ENCODE measurements at places on chromosomes 2 and 18.

- peak; percentile 83 for DNase-seq
Measured at GRCh38 chr2:70995426-70995729, 705 bp upstream of the TEX261 start.

DNA sequence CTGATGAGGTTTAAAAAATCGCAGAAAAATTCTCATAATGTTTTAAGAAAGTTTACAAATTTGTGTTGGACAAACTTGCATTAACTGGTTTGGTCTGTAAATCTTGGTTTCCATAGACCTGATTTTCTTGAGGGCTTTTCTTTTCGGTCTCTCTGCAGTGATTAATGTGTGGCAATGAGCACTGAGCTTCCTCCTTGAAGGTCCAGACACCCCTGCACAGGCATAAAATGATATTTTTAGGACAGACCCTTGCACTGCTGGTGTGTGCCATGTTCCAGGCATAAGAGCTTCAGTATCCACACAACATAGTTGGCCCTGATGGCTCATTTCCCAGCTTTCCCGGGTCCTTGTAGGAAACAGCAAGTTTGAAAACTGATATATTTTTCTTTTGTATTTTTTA lies 33.7 kb downstream of the MRPL33 start:
- DNase-seq: no peak

DNA sequence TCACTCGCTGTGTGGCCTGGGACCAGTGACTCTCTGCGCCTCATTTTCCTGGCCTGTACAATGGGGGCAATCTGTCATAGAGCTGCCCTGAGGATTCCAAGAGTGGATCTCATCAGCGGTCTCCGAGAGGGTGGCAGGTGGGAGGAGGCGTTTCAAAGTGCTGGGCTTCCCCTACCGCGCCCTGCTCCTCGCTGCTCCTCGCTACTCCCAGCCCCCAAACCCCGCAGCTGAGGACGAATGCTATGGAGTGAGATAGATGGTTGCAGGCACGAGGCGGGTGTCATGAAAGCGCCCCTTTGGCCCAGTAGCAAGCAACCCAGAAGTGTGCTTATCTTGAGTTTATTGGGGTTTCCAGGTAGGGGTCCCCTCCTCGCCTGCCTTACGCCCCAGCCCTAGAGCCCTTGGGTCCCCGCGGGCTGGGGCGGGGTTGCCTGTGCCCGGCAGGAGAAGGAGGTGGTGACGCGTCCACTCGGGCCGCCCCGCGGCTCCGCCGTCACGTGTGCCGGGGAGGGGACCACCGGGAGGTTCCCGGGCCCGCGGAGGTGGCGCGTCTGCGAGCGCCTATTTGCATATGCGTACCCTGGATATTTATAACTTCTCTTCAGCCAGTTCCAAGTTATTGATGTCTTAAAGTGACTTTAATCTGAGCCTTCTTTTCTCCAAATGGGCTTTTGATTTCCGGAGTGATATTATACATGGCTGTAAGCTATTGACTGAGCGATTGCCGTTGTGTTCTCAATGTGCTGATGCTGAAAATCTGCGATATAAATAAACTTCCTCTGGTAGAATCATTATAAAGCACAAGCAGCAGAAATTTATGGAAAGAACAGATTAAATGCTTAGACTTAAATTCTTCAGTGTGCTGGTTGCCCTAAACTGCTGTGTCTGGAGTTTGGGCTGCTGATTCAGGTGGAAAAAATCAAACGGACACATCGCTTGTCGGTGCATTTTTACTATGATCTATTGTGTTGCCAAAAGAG lies 263.7 kb downstream of the ATAD2B start:
- DNase-seq: no peak

DNA sequence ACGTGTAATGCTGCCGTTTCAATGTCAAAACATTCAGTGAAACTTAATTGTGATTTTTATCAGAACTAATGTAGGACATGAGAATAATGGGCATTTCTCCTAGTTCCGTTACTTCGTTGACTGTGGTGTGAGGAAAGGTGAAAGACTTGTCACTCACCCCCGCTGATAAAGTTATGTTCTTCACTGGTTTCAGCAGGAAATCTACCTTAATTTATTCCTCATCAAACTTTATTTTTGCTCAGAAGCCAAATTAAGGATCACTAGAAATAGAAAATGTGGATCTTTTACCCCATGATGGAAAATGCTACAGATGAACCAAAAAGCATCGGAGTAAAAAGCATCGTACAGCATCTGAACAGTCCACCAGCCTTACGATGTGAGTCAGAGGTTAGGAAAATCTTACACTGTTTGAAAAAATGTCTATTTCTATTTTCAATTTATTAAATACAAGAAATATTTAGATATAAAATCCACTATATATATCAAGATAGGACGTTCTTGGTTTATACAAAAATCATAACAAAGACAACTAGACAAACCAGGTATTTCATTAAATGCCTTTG lies 1.0 kb upstream of the ROCK1 start:
- DNase-seq: no peak

DNA sequence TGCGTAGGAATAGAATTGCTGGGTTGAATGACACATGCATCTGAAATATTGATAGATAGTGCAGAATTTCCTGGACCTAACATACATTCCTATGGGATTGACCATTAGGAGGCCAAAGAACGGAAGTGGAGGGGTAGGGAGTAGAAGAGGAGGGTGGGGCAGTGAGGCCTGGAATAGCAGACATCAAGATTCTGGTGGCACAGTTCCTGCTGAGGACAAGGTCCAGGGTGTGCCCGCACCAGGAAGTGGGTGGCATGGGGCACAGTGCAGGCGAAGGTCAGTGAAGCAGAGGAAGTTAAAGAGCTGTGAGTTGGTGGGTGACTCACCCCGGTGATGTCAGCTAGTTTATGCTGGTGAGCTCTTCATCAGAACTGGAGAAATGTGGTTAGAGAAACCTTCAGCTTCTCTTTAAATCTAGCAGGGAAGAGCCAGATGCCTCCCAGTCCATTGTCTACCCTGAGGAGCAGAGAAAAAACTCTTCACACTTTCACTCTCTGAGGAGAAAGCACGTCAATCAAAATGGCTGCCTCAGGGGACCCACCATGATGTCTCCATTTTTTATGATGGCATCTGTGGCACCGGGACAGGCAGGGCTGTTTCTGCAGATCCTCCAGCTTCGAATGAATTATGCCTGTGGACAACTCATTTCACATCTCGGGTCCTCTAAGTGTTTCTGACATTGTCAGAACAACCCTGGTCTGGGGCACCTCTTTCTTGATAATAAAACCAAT lies 55.9 kb upstream of the CTLA4 start:
- DNase-seq: no peak

GRCh38 chr2:127397568-127398238 lies 9.9 kb upstream of the MAP3K2 start:
- DNase-seq: no peak

DNA sequence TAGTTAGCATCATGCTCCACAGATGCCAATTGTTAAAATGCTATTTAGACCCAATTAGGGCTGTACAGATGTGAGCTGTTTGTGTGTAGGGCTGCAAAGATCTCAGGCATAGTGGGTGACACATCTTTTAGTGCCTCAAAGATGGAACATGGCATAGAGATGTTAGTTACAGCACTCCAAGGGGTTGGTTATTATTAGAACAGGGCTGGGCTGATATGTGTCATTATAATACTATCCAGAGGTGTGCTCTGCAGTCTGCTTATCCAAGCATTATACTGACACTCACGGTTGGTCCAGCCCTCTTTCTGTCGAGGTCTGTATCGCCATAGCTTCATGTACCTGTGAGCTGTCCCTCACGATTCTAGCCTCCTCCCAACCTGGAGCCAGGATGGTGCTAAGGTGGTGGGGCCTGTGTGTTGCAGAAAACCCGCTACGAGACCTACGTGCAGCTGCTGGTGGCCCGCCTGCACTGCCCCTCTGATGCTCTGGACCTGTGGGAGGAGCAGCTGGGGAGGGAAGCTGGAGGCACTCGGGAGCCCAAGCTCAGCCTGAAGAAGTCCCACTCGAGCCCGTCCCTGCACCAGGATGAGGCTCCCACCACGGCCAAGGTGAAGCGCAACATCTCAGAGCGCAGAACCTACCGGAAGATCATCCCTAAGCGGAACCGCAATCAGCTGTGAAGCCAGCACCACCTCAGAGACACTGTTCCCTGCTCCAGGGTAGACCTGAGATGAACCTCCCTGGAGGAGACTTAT lies 27.1 kb downstream of the PSD4 start:
- DNase-seq: no peak

DNA sequence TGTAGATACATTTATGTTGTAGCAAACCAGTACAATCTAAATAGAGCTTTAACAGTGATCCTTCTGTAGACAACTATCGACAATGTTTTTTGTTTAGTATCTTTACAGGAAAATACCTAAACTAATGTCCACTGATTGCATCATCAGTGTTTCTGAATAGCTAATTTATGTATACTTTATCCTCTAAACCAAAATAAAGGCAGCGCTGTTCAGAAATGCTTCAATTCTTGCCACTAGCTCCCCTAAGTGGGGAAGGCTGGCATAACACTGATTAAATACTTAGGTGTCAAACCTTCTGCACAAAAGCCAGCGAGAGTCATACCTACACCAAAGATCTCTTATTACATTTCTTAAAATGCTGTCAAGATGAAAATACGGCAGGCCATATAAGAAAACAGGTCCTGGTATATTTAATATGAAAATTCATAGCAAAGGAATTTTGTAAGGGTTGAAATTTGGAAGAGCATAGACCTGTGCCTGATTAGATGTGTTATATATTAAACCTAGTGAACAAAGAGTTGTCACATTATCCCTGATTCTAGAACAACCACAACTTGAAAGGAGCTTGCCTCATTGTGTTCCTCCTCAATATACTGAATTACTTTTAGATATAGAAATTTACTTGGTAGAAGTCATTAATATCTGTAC lies 1693.4 kb upstream of the SLC39A10 start:
- peak; percentile 13 for DNase-seq

DNA sequence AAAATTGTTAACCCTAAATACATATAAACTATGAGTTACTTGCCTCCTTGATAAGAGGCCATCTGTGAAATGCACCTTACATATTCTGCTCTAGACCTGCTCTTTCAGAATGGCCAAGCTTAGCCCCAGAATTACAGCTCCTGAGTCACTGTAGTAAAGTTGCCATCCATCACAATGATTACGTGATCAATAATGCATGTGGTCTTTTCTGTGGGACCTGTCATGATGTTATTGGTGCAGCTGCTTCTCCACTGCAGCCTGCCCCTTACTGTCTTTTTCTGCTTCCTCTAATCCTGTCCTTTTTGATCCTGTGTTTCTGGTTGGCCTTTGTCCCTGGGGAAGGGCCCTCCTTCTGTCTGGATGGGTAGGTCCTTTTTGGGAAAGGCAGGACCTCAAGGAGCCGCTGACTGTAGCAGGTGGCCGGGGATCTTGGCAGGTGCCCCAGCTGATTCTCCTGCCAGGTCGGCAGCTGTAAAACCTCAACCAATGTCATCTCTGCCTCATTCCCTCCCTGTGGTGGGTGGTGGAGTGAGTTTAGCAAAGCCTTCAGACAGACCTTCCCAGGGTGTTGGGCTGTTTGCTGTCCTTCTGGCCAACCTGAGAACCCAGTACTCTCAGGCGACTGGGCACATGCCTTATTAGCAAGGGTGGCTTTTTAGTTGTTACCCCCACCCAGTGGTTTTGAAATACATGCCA lies 126.2 kb upstream of the EML6 start:
- peak; percentile 34 for DNase-seq

DNA sequence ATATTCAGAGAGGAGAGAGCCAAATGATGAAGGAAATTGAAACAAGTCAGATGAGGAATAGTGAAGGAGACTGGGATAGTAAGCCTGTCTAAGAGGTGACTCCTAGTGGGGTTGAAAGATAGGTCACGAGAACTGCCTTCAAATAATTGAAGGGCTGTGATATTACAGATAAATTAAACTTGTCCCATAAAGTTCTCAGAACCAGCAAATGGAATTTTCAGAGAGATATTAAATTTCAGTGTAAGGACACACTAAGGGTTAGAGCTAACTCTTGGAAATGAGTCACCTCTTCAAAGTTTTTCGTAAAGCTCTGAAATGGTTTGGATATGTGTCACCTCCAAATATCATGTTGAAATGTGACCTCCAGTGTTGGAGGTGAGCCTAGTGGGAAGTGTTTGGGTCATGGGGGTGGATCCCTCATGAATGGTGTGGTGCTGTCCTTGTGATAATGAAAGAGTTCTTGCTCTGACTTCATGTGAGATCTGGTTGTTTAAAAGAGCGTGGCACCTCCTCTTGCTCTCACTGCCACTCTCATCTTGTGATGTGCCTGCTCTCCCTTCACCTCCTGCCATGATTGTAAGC lies 87.3 kb downstream of the BABAM2 start:
- no peak for DNase-seq

GRCh38 chr18:79511271-79511670 lies 115.5 kb downstream of the NFATC1 start:
- no peak for DNase-seq

DNA sequence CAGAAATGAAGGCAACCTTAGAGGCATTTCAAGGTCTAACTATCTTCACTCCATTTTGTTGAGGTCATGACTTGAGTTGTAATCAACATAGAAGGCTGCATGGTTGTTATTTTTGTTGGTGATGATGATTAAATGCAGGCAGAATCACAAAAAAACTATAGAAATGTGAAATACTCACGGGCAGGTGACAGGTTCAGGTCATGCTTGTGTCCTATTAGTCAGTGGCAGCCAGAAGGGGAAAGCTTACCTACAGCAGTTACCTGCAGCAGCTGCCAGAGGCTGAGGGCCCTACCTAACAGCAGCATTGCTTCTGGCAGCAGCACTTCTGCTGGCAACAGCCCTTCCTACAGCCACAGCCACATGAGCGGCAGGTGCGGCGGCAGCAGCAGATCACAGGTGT lies 394 bp downstream of the SCYGR3 start:
- DNase-seq: no peak

GRCh38 chr2:239255218-239255617 lies 145.6 kb downstream of the HDAC4 start:
- peak; percentile 68 for DNase-seq

DNA sequence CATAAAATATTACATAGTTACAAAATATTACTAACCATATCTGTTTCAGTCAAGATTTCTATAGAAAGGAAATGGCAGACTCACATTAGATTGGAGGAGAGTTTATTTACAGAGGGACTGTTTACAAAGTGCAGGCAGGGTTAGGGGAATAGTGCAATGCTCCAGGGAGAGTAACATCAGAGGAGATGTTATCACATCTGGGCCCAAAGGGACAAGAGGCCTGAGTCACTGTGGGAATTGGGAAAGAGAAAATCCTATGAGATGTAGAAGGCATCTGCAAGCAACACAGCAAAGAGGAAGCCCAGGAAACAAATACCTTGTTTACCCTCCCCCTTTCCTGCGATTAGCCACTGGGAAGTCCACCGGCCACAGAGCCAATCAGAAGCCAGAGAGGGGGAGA lies 227.3 kb upstream of the TANK start:
- no peak for DNase-seq

DNA sequence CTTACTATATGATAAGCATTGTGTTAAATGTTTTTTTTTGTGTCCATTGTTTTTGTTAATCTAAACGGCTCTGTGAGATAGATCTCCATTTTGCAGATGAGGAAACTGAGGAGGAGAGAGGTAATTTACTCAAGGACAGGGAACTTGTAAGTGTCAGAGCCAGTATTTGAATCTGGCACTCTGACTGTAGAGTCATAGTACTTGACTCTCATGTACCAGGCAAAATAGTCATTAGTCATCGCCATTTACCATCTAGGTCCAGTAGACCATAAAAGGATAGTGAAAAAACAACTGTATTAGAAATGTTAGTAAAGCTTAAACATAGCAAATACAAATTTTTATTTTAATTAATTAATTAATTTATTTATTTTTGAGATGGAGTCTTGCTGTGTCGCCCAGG lies 4.8 kb downstream of the PSMD14 start:
- no peak for DNase-seq

All from OCI-LY7 (cell line).